Activated naive CD4-positive, alpha-beta T cell (primary cell): ENCODE measurements at places on chromosomes 6 and 20.

DNA sequence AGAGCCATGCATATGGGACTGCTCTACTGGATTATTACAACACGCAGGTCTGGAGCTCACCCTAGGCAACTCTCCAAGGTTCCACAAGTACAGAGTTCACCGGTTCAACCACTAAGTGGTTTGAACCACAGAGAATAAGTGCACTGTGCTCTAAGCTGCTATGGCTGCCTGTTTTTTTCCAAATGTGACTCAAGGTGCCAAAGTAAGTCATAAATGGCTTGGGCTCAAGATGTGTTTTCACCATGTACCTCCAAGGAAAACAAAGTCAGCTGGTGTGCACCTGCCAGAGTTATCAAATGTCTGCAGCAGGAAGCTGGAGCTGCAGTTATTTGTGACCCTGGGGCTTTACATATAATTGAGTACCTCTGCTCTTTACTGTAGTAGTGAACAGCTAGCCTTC is 76.7 kb downstream of the PREP start:
- DNase-seq: no peak

DNA sequence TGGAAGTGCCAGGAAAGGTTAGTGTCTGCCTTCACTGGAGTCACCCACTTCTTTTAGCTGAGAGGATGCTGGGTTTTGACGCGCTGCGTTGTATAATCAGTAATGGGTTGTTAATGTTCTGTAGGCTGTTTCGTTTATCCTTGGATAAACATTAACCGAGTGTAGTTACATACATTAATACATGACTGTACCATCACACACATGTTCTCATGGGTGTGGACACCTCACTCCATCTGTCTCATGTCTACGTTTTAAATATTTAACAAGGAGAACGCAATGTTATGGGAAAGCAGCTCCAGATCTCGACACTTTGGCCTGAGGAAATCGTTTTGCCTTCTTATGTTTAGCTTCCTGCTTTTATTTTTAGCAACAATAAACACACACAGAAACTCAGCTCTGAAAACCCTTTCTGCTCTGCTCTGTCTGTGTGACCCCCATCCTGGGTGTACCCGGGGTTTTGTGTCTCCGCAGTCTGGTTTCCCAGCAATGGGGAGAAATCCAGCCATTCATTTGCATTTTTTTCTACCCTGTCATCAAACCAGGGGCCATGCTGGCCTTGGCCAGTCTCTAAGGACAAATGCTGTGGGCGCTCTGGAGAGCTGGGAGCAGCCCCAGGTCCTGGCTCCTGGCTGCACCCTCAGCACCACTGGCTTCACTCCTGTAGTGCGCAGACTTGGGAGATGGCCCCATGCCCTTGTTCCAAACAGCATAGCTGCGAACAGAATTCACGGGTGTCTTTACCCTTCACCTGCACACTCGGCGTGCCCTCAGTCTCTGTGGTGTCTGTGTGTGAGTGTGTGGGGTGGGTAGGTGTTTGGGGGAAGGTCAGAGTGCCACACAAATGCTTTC is 110.8 kb downstream of the ERMARD start:
- no peak for DNase-seq

DNA sequence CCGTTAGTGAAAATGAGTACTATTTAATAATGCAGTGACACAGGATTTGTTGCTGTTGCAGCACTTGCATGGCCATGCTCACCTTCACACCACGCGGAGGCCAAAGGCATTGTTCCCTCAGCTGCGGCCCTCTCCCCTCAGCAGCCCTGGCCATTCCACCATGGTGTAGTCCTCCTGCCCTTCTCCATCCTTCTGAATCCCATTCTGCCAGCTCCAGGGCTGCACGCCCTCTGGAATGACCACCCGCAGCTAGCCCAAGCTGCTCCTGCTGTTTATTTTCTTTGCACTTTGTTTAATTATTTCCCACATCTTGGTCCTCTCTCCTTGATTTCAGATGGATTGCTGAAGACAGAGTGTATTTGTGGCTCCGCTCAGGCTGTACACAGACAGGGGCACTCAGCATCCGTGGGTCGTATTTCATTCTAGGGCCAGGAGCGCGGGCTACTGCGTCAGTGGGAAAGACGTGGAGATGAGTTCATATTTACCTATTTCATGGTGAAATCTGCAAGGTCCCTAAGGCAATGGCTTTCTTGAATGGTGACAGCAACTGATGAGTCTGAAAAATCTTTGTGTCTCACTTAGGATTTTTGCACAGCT is 81.4 kb upstream of the DUSP22 start:
- no peak for DNase-seq

- no peak for DNase-seq
Observed at GRCh38 chr20:13821876-13822275, 37.0 kb downstream of the NDUFAF5 start.
